ENCODE measurements at places on chromosomes 2 and 18.

DNA sequence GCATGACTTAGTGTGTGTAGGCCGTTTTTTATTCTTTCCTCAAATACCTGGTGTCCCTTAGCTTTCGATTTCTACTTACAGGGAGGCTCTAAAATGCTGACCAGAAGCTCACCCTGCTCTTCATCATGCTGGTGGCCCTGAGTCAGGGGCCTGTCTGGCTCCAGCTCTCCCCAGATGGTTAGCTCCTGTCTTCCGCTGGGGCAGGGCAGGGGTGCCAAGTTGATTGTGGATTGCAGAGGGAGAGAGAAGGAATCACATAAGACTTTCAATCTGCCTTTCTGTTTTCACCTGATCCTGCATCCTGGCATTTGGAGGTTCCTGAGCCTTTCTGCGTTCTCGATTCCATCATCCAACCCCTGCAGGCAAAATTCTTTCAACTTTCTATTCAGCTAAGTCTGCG is 4.2 kb downstream of the CIB4 start:
- DNase-seq = no peak

DNA sequence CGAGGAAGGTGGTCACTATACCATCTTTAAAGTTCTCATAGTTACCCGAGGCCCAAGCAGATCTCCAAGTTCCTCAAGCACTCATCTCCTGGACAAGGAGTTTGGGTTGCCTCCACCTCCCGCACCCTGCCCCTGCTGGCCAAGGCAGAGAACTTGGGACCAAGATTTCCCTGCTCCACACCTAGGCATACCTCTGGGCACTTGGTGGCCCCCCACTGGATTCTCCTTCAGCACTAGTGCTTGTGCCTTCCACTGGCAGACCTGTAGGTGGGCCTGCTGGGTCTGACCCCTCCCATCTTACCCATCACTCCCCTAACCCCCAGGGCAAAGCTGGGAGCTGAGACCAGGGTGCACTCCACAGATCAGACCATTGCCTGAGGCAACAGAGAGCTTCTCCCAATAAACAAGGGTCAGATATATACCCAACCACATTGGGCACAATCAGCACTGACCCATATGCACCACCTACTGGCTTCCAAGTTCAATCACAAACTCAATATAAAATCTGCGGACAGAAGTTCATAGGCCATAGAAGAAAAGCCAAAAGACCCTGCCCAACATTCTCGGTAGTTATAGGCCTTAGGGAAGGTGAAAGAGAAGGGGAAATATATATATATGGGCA is 244.2 kb downstream of the EXOC6B start:
- DNase-seq = no peak

DNA sequence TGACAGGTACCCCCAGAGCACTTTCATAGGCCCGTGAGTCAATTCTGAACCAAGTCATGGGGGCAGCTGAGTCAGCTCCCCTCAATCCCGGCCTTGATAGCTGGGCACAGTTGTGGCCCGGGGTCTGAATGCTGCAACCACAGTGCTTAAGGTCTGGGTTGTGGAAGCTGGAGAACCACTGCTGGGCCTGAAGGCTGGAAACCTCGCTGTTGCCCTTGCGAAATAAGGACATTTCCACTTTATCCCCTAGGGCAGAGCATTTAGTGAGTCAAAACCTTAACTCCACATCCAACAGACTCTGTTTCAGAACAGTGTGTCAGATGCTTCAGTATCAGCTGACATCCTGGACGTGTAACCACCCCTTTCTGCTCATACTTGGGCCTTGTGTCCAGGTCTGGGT is 58.6 kb downstream of the SP110 start:
- DNase-seq = no peak

DNA sequence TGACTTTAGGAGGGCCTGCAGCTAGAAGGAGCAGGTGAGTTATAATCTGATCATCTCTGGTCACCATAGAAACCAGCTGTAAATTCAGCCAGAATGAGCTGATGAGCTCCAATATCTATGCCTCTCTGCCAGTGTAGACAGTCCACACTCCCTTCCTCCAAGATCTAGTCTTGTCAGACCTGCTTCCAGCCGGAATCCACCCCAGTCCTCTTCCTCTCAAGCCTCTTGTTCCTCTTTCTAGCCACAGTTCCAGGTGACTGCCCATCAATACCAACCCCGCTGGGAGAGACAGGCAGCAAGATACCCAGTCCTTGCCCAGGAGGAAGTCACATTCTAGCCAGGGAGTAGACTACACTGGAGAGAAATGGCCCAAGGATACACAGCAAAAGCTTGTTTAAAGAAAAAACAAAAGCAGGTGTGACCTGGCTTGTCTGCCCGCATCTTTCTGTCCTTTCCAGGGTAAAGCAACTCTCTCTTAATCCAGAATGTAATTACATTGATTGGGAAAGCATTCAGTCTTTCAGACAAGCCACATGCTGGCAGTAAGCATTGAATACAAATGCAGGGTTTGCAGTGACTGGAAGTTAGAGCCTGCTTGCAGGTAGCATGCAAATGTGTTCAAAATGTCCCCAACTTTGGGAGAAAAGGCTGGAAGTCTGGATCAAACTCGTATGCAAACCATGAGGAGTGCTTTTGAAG is 9.0 kb upstream of the SLC35F6 start:
- no peak for DNase-seq

DNA sequence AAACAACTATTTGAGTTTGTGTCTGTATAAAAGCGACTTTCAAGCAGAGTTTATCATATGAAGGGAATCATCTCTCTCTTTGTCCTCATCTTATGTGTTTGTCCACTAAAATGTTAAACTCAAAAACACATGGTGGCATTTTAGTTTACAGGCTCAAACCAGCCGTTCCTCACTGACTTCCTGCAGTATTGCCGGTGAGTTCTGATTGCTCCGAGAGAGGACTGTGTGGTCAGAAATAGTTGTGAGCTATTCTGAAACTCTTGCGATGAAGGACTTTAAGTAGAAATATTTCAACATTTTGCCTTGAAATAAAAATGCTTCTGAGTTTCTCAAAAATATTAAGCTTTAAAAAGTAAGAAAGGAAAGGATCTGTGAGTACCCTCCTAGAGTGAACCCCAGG is 163.2 kb upstream of the CAVIN2 start:
- no peak for DNase-seq

GRCh38 chr18:50638016-50638883 is 78.4 kb downstream of the MAPK4 start:
- no peak for DNase-seq

DNA sequence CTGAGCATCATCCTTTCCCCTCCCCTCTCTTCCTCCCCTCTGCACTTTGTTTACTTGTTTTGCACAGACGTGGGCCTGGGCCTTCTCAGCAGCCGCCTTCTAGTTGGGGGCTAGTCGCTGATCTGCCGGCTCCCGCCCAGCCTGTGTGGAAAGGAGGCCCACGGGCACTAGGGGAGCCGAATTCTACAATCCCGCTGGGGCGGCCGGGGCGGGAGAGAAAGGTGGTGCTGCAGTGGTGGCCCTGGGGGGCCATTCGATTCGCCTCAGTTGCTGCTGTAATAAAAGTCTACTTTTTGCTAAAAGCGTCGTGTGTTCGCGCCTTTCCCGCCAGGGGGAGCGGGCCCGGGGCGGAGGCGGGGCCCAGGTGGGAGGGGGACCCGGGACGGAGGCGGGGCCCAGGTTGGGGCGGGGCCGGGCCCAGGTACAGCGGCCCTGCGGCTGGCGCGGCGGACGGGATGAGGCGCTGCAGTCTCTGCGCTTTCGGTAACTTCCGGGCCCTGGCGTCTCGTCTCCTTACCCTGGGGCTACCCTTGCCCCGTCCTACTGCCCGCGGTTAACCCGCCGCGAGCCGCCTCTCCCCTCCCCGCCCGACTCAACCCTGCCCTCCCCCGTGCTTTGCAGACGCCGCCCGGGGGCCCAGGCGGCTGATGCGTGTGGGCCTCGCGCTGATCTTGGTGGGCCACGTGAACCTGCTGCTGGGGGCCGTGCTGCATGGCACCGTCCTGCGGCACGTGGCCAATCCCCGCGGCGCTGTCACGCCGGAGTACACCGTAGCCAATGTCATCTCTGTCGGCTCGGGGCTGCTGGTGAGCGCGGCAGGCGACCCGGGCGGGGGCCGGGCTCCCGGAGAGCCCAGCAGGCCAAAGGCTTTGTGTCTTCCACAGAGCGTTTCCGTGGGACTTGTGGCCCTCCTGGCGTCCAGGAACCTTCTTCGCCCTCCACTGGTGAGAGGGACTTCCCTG is at the start of gene KRTCAP3:
KRTCAP3 (plus strand) TSS at position 424 of the 962 bp plus-strand sequence; CDS start at position 456, 32 bp downstream.
- DNase-seq = peak; percentile 17

GRCh38 chr2:174748948-174749347 is 15.3 kb downstream of the CHRNA1 start:
- peak; percentile 40 for DNase-seq

- DNase-seq = no peak
These were observed 109.1 kb downstream of the HAUS1 start for GRCh38 chr18:46213295-46213694.

- DNase-seq = no peak
These were observed 37.9 kb upstream of the ID2 start for GRCh38 chr2:8643996-8644356.

DNA sequence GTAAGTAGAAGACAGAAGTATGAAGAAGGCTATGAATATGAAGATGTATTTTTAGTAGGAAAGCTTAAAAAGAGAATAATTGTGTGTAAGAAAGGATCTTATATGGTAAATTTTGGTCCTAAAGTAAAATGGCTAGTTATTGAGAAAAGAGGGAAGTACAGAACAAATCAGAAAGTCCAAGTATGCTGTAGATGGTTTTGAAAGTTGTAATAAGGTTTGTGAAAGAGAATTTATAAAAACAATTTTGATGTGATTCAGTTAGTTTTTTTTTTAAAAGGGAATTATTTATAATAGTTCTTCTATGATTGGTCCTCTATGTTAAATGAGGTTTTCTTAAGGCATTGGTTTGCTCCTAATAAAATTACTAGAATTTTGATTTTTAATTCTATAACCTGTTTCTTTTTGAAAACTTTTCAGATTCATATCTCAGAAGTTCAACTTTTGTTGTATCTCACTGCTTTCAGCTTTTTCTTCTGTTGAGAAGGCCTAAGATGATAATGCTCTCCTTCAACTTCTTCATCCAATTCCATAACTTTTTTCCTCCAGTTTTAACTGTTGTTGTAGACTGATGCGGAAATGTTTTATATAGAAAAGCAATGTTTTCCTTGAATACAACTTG is 322.7 kb downstream of the NOL4 start:
- no peak for DNase-seq

- DNase-seq = no peak
These were observed 17.3 kb downstream of the BIN1 start for GRCh38 chr2:127089478-127090235.

DNA sequence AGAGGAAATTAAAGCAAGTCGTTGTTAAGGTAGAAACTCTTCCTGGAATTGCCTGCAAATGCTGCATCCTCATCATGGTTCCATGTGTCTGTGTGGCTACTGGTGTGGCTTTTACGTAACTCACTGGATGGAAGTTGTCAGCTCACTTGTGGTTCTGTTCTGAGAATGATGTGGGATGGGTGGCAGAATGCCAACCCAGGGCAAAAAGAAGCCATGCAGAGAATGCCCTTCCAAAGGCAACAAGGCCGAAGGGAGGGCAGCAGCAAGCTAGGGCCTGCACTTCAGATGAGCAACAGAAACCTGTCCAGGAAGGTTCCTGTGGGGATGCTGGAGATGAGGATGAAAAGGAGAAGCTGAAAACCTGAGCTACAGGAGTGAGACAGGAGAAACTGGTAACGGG is 10.4 kb upstream of the NAPG start:
- no peak for DNase-seq

GRCh38 chr2:105861200-105861599 is 116.5 kb downstream of the NCK2 start:
- DNase-seq = no peak

- DNase-seq = no peak
These were observed 1.4 kb downstream of the CCDC85A start for GRCh38 chr2:56185101-56185581.

- no peak for DNase-seq
These were observed 11.6 kb downstream of the BMPR2 start for GRCh38 chr2:202387608-202388342.

DNA sequence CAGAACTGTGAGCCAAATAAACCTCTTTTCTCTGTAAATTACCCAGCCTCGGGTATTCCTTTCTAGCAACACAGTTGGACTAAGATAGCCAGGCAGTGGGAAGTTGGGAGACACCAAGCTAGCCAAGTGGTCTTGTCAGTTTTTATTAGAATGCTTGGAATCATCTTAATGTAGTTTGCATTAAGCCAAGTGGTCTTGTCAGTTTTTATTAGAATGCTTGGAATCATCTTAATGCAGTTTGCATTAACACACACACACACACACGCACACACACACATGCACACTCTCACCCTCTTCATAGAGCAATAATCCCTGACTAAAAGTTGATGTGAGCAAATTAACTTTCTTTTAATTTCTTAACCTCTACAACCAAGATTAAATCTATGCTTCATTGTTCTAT is 151.5 kb downstream of the VAPA start:
- no peak for DNase-seq

GRCh38 chr2:144508172-144508851 is 11.6 kb downstream of the ZEB2 start:
- no peak for DNase-seq

GRCh38 chr2:29000481-29000880 is 19.4 kb downstream of the TOGARAM2 start:
- peak; percentile 21 for DNase-seq

DNA sequence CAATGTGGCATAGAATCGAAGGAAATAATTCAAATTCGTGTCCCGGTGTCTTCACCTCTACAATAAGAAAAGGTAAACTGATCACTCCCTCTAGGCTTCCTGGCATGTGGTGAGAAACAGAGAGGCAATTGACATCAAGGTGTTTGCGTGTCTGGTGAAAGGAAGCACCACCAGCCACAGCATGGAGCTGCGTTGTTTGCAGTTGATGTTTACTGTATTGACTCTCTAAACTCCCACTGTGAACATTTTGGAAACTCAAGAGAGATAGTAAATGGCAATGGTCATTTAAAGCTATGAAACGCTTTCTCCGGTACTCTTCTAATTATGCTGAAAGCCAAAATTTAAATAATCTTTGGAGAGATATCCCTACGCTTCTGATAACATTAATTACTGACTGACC is 82.6 kb downstream of the SETBP1 start:
- no peak for DNase-seq

DNA sequence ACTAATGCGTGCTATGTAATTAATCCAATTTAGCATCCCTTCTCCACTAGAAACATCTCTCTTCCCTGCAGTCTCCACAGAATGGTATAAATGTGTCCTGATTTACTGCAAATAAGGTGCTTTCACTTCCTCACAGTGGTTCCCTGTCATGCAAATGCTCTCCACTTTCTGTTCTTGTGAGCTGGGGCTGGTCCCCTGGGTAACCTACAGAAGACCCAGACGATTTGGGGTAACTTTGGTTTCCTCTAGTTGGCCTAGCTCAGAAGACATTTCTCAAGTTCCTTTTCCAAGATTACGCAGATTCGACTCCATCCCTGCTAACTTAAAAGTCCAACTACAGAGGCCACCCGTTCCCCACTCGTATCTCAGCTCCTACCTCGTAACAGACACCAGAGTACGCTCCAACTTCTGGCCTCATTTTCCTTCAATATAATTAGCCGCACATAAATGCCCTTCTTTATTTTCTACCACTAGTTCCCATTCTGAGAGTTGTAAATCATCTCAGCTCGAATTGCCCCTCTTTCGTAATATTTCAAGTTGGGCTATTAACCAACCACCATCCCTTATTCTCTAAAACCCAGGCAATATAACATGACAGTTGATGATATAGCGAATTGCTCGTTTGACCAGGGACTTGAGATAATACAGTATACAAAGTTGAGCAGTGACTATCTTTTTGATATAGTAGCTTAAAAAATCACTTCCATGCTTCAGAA is 28.8 kb upstream of the NEDD4L start:
- DNase-seq = no peak

- no peak for DNase-seq
These were observed 178.0 kb downstream of the PDE11A start for GRCh38 chr2:177894546-177894945.

Data from stimulated activated CD8-positive, alpha-beta memory T cell treated with anti-CD3 and anti-CD28 coated beads, Interleukin-12 subunit alpha, Interleukin-12 subunit beta, amount 100 ng/mL, for 4 hours (primary cell).